ENCODE measurements at places on chromosomes 5 and 9. TPM values are rescaled to one million over a fixed set of nuclear protein-coding genes. Genes with fewer than 3 reads are reported as not detected.

GARIN3 gene
- total RNA-seq, result not detected

UGCG gene
- total RNA-seq, result 46.5 TPM

LPAR1 gene
- 0.07 TPM for total RNA-seq

PHF24 gene
- not detected for total RNA-seq

ADAMTS2 gene
- total RNA-seq, result not detected

ABL1 gene
- total RNA-seq, result 59.5 TPM

NR5A1 gene
- not detected for total RNA-seq

MARVELD2 gene
- 4.7 TPM for total RNA-seq

HSD17B3 gene
- not detected for total RNA-seq

NIPAL4 gene
- not detected for total RNA-seq

CTXN3 gene
- total RNA-seq, result not detected

ZFYVE16 gene
- 22.3 TPM for total RNA-seq

RASEF gene
- total RNA-seq, result 0.07 TPM
